ENCODE measurements at places on chromosomes 5 and 9.
A peak's percentile ranks its signal among the peaks of the same experiment; 100 is the strongest.

DNA sequence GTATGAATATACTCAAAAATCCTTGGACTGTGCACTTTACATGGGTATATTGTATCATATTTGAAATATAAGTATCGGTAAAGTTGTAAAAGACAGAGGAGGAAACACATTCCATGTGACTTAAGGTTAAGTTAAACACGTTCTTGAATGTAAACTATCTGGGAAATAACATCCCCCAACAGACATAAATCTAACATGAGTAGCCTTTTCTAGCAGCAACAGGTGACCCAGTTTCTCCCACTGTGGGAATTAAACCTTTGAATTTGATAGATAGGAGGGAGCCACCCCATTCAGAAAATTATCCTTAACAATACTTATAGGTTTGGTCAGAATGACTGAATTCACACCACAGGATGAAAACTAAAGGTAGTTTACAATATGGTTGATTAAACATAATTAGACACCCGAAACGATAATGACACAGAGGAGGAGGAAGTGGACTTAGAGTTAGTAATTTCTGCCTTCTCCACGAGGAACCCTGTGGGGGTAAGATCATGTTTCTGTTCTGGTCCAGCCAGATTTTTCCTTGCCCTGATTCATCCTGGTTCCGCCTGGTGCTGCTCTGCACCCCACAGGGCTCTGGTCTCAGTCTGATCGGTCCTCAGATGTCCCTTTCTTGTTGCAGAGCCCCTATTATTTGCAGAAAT, 84.6 kb upstream of the DNAH5 start:
- DNase-seq, result no peak

DNA sequence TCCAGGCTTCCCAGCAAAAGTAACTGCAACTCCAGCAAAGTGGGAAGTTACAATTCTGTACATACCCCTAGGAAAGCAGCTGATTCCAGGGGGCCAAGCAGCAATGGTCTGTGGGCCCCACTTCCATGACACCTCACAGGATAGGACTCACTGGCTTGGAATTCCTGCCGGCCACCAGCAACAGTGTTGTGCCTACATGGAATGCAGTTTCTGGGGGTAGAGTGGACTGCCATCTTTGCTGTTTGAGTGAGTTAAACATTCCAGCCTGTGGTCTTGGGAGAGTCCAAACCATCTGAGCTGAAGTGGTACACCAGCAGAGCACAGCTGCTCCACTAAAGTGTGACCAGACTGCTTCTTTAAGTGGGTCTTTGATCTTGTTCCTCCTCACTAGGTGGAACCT, 13.4 kb upstream of the FBN2 start:
- no peak for DNase-seq

DNA sequence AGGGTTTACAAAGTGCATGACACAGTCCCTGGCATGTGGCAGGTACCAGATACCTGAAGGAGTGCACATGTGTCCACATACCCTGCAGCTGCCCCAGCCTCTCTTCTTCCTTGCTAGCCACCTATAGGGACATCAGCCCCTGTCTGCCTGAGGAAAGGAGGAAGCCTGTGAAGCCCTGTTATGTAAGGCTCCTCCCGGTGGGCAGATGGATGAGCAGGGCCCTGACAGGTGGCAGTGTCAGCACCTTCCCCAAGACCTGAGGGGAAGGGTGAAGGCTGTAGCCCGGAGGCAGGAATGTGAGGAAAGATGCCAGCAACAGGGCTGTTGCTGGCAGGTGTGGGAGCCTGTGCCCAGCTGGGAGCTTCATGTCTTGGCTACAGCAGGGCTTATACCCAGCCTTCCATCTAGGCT, 21.7 kb downstream of the TCF7 start:
- no peak for DNase-seq

DNA sequence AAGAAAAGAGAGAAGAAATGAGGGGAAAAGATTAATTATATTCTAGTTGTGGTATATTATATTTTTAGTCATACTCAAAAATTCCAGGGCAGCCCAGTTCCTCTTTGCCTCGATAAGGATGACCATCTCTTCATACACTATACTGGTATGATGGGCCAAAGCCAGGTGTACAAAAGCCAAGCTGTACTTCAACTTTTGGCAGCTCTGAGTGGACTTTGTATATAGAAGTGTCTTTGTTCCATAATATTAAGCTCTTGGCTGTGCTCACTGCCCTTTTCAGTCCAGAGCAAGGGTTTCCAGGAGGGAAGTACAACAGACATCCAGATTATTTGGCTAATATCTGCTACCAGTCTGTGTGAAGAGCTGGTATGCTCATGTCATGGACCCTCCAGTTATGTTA, 934.3 kb upstream of the CDH10 start:
- no peak for DNase-seq

DNA sequence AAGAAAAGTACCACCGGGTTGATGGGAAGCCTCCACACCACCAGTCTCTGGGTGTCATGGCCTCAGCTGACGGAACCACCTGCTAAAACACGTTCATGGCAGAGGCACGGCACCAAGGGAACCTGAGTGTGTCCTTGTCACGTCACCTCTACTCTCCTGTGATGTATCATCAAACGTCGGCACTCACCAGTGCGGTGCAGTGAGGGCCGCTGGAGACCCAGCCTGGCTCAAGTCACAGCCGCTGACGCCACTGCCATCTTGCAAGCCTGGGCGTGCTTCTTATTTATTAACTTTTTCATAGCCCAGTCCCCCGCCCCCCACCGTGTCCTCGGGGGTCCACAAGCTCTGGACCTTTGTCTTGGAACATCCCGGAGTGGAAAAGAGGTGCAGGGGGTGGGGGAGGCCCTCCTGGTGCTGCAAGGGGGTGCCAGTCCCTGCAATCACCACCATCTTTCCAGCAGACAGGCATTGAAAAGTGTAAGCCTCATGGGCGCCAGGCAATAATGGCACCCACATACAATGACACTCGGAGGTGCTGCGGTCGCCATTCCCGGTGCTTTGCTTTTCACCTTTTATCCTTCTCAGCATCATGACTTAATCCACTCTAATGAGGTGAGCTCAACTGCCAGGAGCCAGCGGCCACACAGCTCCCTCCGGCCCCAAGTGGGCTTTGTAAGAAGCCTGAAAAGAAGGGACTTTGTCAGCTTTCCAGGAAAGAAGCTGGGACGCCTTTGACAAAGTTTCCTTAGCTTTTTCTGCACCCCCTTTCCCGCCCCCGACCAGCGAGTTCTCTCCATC, 202.3 kb upstream of the IRX1 start:
- no peak for DNase-seq

DNA sequence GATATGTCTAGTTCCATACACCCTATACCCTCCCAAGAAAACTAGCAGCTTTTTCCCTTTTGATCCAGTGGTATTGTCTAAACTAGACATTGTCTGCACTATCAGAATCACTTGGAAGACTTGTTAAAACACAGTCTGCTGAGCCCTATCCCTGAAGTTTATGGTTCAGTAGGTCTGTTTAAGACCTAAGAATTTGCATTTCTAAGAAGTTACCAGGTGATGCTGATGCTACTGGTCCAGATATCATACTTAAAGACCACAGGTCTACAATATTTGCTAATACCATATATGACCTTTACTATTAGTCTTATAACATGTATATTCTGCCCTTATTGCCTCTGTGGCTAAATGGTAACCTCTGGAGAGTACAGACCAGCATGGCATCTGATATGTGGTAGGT, 23.3 kb downstream of the SKIC3 start:
- no peak for DNase-seq

- no peak for DNase-seq
Measured at GRCh38 chr5:422323-423232, 20.4 kb upstream of the EXOC3 start.

DNA sequence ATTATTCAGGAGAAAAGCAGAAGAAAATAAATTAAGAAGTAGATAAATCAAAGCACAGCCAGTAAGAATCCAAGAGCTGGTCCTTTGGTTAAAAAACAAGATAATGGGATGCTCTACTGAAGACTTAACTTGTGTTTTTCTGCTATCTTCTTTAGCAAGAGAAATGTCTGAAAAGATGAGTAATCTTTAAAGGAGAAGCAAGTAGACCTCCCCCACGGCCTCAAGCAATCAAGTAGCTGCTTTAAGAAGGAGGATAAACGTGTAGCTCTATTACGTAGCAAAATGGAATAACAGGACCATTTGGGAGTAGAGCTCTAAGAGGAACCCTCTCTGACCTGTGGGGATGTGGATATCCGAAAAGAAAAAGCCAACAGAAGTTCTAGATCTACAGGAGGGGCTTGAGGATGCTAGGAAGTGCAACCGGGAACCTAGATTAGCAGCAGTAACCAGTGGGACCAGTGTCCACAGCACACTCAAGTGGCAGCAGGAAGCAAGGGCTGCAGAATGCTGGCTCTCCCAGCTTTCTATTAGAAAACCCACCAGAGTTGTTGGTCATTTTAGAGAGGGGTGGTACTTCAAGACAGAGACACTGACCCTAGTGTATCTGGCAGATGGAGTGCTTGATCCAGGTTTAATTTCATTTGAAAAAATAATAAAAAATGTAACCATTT, 185.4 kb downstream of the GABBR2 start:
- peak; percentile 29 for DNase-seq

DNA sequence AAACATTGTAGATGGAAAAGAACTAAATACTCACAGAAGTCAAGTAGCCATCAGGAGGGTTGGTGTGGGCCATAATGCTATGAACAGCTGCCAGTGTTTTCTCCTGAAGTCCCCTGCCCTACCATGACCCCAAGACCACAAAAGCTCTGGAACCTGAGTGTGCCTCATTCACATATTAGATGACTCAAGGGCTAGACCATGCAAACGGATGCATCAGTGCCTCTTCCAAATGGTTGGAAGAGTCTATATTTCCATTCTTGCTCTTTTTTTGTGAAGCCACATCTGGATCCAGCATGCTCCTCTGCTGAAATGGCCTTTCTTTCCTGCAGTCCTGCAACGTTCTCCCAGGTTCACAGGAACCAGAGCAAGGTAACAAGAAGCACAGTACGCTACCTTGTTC, 136.6 kb upstream of the EPB41L4A start:
- DNase-seq, result no peak

DNA sequence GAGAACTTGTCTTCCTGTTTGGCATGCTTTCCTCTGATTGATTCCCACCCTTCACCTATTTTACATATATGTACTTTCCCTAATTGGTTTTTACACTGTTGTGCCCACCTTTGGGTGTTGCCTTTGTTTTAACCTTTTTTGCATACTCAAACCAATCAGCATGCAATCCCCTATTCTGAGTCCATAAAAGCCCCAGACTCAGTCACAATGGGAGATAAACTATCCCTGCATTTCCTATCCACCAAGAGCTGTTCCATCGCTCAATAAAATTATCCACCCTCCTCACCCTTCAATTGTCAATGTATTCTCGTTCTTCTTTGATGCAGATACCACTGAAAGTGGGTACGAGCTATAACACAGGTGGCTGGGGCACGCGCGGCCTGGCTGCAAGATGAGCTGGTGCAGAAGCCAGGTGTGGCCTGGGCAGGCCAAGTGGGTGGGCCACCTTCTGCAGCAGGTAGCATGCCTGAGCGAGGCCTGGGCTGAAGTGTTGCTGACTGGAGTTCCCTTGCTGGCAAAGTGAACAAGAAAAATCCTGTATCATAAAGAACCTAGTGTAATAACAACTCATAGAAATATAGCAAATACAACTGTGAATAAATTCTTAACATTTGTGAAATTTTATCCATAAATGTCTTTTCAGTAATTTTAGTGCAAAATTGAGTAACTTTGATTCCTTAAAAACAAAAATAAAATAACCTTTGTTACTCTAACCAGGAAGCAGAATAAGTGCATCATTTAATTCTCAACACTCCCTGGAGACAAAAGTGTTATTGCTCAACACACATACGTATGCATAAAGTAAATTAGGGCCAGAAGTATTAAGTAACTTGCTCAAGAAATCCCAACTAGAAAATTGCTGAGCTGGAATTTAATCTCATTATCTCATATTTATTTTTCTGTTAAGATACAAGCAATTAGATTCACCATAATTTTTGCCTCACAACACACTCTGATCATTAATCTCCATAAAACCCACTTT, 685.3 kb upstream of the EDIL3 start:
- DNase-seq, result no peak

- no peak for DNase-seq
Measured at GRCh38 chr5:168552146-168552545, 23.0 kb downstream of the FBLL1 start.

GRCh38 chr5:93654676-93655075, 71.7 kb downstream of the NR2F1 start:
- no peak for DNase-seq

DNA sequence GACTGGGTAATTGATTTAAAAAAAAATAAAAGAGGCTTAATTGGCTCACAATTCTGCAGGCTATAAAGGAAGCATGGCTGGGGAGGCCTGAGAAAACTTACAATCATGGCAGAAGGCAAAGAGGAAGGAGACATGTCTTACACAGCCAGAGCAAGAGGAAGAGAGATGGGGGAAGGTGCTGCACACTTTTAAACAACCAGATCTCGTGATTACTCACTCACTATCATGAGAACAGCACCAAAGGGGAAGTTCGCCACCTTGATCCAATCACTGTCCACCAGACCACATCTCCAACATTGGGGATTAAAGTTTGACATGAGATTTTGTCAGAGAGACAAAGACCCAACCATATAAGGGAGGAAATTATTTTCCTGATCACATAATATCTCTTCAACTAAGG, 138.8 kb upstream of the NR4A3 start:
- no peak for DNase-seq

DNA sequence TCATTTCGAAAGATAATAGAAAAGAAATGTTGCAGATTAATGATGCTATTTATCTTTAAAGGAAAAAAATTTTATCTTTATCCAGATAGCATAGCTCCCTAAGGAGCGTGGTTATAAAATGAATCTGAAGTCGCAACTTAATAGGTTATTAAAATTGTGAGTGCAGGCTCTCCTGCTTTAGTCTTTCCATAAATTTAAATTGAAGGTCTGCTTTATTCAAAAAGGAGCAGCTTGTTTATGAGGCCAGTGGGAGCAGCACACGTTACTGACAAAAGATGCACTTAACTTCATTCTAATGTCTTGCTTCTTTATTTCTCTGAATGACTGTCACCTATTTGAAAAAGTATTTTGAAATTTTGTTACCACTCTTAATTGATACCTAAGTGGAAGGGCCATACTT, 95.0 kb downstream of the ZCCHC7 start:
- no peak for DNase-seq

DNA sequence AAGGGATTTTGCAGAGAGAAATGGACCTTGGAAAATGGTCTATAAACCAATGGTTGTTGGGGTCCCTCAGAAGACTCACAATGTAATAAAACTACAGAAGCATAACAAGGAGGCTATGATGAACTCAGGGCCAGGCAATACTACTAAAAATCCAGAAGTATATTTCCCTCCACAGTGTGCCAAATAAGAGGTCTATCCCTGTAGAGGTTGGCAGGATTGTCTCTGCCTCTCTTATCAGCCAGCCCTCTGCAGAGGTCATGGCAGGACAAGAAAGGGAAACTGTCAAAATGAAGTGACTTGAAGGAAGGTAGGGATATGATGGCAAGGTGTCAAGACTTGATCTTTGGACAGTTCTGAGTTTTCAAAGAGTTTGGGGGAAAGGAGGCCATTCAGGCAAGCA, 115.7 kb upstream of the NR5A1 start:
- DNase-seq, result no peak

GRCh38 chr9:3441197-3441816, 84.5 kb downstream of the RFX3 start:
- DNase-seq, result peak; percentile 57

DNA sequence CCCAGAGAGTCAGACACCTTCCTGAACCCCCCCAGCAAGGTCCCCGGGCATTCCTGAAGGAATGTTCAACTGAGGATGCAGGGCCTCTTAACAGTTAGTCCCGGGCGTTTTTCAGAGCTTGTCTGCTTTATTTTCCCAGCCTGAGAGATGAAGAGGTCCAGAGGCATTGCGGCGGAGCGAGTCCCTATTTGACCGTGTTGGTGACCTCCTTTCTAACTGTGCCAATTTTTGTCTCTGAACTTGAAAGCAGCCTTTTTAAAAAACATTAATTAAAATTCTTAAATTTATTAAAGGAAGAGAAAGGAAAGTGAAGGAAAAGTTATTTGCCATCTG, 433 bp upstream of the PTAR1 start:
- DNase-seq, result no peak

All from glomerular endothelial cell (primary cell).